Activated T-cell treated with anti-CD3 and anti-CD28 coated beads, Interleukin-2, amount 50 U/mL, for 72 hours (primary cell): ENCODE measurements at places on chromosomes 7 and 10. TPM values are rescaled to one million over a fixed set of nuclear protein-coding genes. Genes with fewer than 3 reads are reported as not detected.

DGKI gene
- 18.2 TPM for total RNA-seq

MYOF gene
- 32.3 TPM for total RNA-seq

RTKN2 gene
- total RNA-seq = 18.7 TPM

NANOS1 gene
- total RNA-seq = 0.31 TPM

DNA sequence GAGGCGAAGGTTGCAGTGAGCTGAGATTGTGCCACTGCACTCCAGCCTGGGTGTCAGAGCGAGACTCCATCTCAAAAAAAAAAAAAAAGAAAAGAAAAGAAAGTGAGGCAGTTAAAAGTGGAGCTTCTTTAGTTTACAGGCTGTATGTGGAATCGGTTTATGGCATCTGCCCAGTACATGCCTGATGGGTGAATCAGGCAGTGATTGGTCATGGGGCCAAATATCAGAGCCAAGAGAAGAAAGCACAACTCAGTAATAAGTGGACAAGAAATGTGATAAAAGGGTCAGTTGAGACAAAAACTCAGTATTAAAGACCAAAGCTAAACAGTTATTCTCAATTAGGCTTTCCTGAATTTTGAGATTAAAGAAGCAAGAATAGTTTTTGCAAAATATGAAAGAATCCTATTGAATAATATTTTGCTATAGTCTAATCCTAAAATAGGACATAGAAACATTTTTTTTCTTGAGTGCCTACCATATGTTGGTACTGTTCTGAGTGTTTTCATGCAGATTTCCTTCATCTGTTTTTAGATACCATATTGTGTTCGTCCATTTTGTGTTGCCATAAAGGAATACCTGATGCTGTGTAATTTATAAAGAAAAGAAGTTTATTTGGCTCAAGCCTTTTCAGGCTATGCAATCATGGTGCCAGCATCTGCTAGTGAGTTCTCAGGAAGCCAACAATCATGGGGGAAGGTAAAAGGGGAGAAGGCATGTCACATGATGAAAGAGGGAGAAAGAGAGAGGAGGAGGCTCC, 14.4 kb downstream of the CDC14C start:
- DNase-seq = no peak

- no peak for DNase-seq
Measured at GRCh38 chr7:101959342-101959741, 141.9 kb downstream of the CUX1 start.

- DNase-seq = no peak
Measured at GRCh38 chr10:60734226-60734625, 44.1 kb upstream of the CDK1 start.
